ENCODE measurements at places on chromosomes 2 and 18. TPM values are rescaled to one million over a fixed set of nuclear protein-coding genes. Genes with fewer than 3 reads are reported as not detected.

Gene NT5DC4
- total RNA-seq, result not detected

Gene BMP10
- total RNA-seq, result not detected

Gene MALT1
- total RNA-seq, result 50.1 TPM

Gene TUBA4B
- total RNA-seq, result not detected

Gene RAD51AP2
- total RNA-seq, result 0.94 TPM

Gene LRRC30
- not detected for total RNA-seq

Gene HOXD3
- total RNA-seq, result not detected

Gene GPR55
- total RNA-seq, result not detected

Gene SERPINB3
- total RNA-seq, result not detected

Gene TEX44
- total RNA-seq, result not detected

Gene NMUR1
- not detected for total RNA-seq

Gene ANO7
- 0.63 TPM for total RNA-seq

Gene NRBP1
- 82.9 TPM for total RNA-seq

Gene SLC11A1
- total RNA-seq, result 3.8 TPM

Gene IL36RN
- total RNA-seq, result not detected

Gene BCL2
- total RNA-seq, result 49.1 TPM

Gene TMEM237
- total RNA-seq, result 40.7 TPM
